Stimulated activated CD8-positive, alpha-beta memory T cell treated with anti-CD3 and anti-CD28 coated beads, Interleukin-4, amount 100 ng/mL, for 4 hours (primary cell): ENCODE measurements at places on chromosomes 6 and 20.

GRCh38 chr6:116564921-116565872 lies 6.1 kb upstream of the RWDD1 start:
- DNase-seq = no peak

GRCh38 chr6:18439581-18439980 lies 52.4 kb downstream of the RNF144B start:
- no peak for DNase-seq

DNA sequence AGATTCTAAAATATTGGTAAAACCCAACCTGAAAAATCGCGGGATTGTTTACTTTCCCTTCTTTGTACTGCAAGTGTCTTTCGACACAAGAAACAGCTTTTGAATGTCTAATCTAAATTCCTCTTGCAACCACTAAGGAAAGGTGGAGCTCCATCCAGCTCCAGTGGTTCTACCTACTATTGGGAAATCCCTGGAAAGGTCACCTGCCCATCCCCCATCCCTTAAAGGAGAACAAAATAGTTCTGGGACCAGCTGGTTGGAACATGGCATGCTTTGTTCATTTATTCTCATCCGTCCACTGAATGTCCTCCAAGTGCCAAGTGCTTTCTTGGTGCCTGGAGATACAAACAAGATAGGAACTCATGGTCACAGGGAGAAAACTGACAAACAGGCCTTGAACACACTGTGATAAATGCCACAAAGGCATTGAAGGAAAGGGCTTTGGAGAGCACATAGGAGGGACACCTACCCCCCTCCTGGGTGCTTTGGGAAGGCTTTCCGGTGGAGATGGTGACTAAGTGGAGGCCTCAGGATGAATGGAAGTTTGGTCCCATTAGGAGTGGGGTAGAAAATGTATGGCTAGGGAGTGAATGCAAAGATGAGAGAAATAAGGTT lies 2.3 kb upstream of the CITED2 start:
- no peak for DNase-seq

DNA sequence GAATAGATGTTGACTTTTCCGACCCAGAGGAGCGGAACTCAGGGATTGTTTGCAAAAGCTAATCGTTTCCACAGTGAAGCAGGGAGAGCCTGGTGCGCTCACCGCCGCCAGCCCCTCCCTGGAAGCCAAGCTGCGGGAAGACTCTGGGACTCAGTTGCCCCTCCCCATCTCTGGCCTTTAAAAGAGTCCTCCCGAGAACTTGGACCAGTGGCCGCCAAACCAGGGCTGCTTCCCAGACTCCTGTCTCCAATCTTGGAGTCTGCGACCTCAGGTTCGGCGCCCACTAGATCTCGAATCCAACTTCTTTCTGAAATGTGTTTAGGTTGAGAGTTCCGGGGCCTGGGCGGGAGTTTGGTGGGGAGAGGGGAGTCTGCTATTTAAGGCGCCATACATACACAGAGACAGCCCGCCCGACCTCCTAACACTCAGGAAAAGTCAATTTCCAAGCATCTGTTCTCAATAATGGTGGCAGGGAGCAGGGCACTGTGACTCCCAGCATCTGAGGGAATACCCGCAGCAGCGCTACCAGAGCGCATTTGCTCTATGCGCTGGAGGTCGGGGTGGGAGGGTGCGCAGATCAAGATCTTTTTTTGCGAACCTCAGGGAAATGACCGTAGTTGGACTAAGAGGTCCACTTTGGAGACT lies 800 bp upstream of the GRIK2 start:
- no peak for DNase-seq

DNA sequence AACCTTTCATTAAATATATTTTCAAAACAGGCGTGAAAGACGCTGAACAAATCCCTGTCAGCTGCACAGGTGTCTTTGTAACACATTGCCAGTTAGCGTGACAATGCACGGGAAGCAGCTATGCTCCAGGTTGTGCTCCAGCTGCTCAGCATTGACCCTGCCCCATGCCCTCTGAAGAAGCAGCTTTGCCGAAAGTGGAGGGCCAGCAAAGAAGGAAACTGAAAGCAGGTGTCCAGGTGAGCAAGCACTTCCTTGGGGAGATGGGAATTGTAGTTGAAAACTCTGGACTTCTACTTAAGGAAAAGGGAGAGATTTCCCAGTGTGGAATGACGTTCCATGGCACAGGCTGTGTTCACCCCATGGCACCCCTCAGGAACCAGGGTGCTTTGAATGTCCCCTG lies 125.7 kb downstream of the TTLL2 start:
- no peak for DNase-seq

GRCh38 chr20:45337367-45338120 lies 10.7 kb downstream of the SDC4 start:
- no peak for DNase-seq

- no peak for DNase-seq
Measured at GRCh38 chr6:51396583-51396982, 577.9 kb downstream of the TFAP2B start.

DNA sequence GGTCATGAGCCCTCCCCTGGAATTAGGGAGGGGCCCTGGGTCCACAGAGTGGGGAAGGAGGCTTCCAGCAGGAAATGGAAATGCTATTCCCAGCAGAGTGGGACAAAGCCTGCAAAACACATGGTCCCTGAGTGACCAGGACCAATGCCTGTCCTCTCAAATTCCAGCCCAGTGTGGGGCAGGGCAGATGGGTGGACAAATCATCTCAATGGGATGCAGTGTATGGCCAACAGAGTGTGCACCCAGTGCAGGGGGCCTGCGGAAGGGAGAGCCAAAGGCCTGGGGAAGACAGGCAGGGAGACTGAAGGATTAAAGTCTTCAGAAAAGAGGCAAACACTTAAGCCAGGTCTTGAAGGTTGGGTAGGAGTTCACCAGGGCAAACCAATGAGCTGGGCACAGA lies 28.7 kb upstream of the PHACTR3 start:
- no peak for DNase-seq

DNA sequence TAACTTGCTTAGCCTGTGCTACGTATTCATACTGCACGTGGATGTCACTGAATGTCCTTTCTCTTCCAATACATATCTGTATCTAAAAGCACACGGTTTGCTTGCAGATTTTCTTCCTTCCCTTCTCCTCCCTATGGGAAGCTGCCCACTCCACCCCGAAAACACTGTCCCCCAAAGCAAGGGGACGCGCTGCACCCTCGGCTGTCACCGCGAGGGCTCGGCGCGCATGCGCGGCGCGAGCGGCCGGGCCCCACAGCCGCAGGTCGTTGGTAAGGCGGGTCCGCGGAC lies 659 bp downstream of the TMX4 start:
- peak; percentile 26 for DNase-seq

DNA sequence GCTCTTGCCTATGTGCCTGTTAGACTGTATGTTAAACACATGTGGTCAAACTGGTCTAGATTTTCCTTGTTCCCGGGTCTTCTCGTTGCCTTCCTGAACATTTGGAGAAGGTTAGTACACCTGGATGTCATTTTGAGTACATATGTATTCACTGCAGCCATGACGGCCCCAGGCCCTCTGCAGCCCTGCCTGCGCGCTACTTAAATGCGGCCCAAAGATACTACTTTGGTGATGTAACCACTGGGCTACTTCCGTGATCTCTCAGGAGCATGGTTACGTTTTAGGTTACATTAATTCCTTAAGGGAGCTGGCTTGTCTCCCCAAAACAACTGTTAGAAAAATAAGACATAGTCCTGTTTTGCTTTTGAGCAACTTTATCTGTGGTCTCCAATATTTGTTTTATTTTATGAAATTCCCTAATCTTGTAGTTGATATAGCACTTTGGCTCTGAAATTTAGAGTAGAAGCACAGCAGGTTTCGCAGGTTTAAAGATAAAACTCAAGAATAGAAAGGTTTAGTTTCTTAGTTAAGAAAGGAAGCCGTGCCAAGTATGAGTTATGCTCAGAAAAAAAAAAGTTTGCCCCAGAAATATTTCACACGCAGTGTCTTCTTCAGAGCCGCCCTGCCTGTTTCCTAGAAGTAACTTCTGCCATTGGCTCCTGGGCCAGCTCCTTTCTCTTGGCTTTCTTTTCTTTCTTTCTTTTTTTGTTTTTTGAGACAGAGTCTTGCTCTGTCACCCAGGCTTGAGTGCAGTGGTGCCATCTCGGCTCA lies 38.1 kb downstream of the TIAM2 start:
- DNase-seq = no peak

DNA sequence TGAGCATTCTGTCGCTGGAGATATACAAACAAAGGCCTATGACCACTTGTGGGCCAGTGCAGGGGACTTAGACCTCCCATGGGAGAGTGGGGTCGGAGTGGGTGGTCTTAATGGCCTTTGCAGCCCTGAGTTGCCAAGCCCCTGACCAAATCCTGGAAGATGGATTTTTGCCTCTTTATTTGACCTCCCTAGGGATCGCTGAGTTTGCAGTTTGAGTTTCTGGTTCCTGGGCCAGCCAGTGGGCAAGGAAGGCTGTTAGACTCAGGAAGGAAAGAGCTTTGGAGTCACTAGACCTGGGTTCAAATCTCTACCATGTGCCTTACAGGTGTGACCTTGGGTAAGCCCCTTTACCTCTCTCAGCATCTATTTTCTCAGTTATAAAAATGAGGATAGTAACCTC lies 94.1 kb downstream of the CD40 start:
- DNase-seq = no peak

- DNase-seq = no peak
Measured at GRCh38 chr6:35231563-35231962, 17.8 kb downstream of the SCUBE3 start.

DNA sequence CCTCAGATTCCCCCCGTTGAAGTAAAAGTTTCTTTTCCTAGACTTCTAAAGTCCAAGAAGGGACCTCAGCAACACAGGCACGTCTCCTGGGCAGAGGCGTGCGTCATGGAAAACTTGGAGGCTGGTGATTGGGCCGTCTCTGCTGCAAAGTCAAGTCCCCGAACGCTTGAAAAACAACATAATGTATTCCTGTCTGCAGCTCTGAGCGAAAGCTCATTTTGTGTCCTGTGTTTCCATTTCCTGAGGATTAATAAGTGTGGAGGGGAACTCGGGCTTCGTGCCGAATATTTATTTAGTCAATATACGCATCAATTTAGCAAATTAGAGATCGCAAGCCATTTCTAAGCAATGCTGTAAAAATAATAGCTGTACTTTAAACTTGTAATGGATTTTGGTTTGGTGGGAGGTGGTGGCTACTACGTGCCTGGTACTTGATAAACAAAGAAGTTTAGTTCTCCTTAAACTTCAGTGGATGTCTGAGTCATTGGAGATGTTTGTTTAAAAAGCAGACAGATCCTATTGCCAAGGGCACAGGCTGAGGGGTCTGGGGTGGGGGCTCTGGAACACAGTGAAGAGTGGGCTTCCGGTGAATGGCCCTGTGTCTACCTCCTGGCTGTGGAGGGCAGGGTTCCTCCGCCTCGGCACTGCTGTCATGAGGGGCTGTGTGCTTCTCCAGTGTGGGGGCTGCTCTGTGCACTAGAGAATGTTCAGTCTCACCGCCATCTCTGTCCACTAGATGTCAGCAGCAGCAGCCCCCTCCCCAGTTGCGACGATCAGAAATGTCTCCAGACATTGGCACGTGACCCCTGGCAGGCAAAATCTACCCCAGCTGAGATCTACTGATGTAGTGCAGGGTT lies 21.8 kb downstream of the PCK1 start:
- DNase-seq = no peak
